ENCODE measurements at places on chromosomes 7 and 10.

DNA sequence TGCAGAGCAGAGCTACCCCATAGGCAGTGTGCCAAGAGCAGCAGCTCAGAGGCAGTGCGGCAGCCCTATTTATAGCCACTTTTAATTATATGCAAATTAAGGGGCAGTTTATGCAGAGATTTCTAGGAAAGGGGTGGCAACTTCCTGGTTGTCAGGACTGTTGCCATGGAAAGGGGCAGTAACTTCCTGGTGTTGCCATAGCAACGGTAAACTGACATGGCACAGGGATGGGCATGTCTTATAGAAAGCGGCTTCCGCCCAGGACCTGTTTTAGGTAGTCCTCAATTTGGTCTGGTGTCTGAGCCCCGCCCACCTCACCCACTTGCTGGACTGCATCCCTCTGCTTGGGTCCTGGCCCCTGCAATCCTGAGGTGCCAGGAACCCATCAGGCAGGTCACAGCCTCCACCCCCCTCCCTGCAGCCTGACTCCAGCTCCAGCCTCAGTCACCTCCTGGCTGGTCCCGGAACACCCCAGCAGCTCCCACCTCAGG lies 115.8 kb downstream of the TMEM130 start:
- DNase-seq = no peak

- DNase-seq = no peak
Measured at GRCh38 chr10:75297021-75297599, 61.4 kb upstream of the COMTD1 start.

- DNase-seq = no peak
Measured at GRCh38 chr10:48885376-48885775, 54.3 kb downstream of the LRRC18 start.

DNA sequence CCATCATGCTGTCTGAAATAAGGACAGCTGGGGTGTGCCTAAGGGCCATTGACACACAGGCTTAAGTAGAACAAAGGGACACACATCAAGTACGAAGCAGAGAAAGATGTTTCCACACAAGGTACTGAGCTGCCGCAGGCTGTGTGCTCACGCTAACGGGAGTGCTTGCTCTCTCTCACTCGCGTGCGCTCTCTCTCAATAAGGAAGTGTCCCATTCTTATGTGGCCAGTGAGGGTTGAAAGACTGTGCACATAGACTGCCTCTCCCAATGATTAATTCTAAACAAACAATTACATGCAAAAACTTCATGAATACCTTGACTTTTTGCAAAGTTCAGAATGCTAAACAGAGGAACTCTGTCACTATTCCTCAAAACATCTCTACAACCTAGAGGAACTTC lies 29.9 kb downstream of the DCLRE1C start:
- no peak for DNase-seq

- no peak for DNase-seq
Measured at GRCh38 chr7:134044682-134045081, 82.5 kb upstream of the LRGUK start.

GRCh38 chr7:84076219-84076618 lies 118.4 kb downstream of the SEMA3A start:
- DNase-seq = no peak

- DNase-seq = no peak
Measured at GRCh38 chr10:8594711-8595110, 540.2 kb downstream of the GATA3 start.

DNA sequence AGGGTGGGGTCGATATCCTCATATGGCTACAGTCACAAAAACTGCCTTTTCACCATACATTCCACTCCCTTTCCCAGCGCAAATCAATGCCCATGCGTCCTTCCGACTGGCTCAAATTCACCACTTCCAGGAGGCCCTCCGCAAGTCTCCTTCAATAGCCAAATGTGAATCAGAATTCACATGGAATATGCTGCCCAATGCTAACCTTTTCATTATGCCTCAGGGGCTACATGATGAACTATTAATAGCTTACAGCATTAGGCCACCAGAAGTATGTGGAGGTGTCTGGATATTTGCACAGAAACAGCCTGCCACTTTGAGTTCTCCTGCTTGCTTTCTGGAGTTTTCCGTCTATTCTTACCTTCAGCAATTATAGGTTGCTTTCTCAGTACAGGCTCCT lies 27.7 kb downstream of the RGS10 start:
- no peak for DNase-seq

- DNase-seq = no peak
Measured at GRCh38 chr7:132871419-132871818, 210.5 kb downstream of the CHCHD3 start.

DNA sequence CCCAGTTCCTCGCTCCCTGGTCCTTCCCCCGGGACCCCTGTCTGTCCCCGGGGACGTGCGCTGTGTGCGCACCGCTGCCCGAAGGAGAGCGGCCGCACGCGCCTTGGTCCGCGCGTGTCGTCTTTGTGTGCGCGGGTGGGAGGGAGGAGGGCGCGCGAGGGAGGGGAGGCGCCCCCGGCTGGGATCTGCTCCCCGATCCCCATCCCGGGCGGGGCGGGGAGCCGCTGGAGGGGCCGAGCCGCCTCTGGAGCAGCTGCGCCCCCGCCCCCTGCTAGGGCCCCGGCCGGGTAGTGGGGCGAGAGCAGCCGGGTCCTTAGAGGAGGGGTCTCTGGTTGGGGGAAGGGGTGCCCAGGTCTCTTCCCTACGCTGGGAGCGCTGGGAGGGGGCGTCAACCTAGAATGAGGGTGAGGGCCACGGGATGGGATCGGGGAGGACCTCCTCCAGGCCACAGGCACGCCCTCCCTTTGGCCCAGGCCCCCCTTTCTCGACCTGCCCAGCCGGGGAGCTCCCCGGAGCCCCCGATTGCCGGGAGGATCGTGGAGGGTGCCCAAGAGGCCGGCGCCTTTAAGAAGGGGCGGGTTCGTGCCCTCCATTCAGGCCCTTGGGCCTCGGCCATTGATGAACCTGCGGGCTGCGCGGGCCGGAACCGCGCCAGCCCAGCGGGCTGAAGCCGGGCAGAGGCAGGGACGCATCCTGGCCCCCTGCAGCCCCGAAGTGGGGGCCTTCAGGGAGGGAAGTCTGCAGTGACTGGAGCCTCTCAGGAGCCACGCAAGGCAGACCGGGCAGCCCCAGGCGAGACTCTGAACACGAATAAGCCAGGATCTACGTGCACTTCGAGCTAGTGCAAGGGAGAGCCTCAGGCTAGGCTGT lies 678 bp downstream of the SH2B2 start:
- DNase-seq = no peak

DNA sequence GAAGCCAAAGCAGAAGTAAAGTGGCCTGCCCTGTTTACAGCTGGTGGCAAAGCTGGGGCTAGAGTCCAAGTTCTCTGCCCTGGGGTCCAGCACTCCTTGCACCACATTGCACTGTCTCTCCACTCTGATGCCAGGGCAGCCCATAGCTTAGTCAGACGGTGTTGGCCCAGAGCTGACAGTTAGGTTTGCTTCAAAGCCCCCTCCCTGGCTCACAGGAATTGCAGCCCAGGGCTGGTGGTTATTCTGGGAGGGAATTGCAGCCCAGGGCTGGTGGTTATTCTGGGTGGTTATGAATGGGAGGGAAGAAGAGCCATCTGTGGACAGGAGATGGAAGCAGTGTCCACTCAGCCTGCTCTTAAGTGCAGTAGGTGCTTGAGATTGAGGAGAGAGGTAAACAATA lies 88.9 kb downstream of the SCRN1 start:
- no peak for DNase-seq

DNA sequence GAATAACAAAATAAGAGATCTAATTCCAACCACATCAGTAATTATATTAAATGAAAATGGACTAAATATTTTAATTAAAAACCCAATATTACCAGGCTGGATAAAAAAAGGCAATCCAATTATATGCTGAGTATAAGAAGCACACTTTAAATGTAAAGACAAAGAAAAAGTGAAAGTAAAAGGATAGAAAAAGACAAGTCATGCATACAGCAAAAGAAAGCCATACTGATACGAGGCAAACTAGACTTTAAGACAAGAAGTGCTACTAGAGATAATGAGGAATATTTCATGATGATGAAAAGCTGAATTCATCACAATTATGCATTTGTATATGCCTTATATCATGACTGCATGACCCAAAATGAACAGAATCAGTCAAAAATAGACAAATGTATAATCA lies 628.6 kb downstream of the PHTF2 start:
- DNase-seq = no peak

GRCh38 chr7:146892151-146892550 lies 775.5 kb downstream of the CNTNAP2 start:
- DNase-seq = no peak

- DNase-seq = no peak
Measured at GRCh38 chr7:36667007-36667745, 57.1 kb downstream of the AOAH start.

DNA sequence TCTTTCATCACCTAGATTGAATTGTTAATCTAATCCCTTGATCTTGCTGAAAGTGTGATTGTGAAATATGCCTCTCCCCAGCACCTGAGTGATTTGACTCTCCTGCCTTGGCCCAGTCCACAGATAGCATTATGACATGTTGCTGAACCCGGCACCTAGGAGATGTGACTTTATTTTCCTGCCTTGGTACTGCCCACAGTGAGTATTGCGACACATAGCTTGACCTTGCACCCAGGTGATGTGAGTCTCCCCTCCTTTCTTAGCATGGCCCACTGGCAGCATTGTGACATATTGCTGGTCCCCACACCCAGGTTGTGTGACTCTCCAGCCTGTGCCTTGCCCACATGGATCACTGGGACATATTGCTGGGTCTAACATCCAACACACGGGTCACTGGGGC lies 32.5 kb upstream of the ZNF107 start:
- DNase-seq = no peak

GRCh38 chr10:97097084-97097433 lies 88.7 kb downstream of the SLIT1 start:
- no peak for DNase-seq

GRCh38 chr10:35214607-35215020 lies 88.0 kb downstream of the CREM start:
- no peak for DNase-seq

- no peak for DNase-seq
Measured at GRCh38 chr7:129089521-129090212, 34.8 kb upstream of the TNPO3 start.

GRCh38 chr10:75538765-75539164 lies 107.3 kb downstream of the LRMDA start:
- no peak for DNase-seq

DNA sequence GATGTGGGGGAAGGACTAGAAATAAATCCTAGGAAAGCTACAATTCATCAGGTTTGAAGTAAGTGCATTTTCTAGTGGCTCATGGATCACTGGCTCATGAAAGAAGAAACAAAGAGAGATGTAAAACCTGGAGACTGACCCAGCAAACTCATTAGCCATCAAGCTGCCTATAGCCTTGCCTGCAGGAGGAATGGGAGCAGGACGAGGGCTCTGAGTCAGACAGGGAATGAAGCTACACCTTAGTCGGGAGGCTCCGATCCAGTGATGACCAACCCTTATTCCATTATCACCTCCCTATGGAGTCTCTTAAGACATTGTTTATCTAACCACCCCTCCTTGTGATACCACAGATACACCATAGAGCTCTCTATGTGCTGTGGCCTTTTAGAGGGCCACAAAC lies 112.5 kb upstream of the WDR11 start:
- no peak for DNase-seq

GRCh38 chr7:48438206-48438605 lies 266.9 kb downstream of the ABCA13 start:
- no peak for DNase-seq

- DNase-seq = no peak
Measured at GRCh38 chr7:33109758-33110238, 594 bp upstream of the RP9 start.

DNA sequence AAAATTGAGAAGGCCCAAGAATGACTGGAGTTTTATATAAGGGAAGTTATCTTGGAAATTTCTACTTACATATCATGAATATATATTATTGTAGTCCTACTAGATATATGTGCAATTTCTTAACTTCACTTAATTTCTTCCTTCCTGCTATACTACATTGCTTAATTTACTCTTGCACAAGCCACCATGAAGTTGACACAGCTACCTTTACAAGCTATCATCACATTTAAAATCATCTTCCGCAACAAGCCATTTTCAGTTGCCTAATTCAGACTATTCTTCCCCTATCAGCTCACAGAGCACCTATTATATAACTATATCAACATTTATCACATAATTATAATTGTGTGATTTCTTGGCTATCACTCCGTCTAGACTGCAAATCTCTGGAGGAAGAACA lies 418.4 kb downstream of the PARD3 start:
- DNase-seq = no peak

DNA sequence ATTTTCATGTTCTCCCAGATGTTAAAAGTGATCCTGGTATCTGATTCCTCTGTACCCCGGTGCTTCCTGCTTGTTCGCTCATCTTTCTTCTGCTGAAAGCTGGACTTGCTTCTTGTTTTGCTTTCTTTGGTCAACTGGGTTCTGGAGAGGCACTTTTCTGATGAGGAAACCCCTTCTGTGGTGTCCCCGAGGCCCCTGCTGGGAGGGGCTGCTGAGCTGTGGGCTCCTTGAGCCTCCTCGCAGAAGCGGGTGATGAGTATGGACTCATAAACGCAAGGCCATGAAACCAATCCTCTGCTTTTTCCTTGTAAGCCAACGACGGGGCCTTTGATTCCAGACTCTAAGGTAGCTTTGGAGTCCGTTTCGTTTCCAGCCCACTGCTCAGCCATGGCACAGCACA lies 7.8 kb downstream of the WIPI2 start:
- no peak for DNase-seq

GRCh38 chr7:47142169-47142866 lies 439.6 kb downstream of the TNS3 start:
- no peak for DNase-seq

- no peak for DNase-seq
Measured at GRCh38 chr10:93576888-93577287, 10.4 kb downstream of the FFAR4 start.

DNA sequence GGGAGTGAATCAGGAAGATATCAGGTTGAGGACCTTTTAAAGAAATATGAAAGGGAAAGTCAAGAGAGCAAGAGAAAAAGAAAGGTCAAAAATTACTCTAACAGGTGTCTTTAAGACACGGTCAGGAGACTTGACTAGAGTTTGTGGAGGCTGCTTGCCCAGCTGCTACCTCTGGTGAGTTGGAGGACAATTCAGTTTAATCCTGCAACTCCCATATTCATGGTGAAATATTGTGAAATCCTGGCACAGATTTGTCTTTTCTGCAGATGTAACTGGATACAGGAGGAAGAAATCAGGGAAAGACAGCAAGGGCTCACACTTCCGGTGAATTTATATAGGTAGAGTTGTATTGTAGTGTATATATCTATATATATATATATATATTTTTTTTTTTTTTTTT lies 93.5 kb downstream of the AKAP9 start:
- no peak for DNase-seq

DNA sequence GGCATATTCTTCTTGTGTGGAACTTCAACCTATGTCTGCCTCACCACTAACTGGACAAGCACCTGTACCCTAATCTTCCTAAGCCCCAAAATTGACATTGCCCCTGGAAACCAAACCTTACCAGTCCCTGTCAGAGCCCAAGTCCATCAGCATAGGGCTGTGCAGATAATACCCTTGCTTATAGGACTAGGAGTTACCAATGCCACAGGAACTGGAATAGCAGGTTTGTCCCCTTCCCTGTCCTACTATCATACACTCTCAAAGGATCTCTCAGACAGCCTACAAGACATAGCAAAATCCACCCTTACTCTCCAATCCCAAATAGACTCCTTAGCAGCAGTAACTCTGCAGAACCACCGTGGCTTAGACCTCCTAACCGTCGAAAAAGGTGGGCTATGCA lies 19.8 kb downstream of the ZNF107 start:
- no peak for DNase-seq

Data from CD4-positive, alpha-beta T cell treated with Interleukin-4 for 1 hour (primary cell).